ENCODE measurements at places on chromosomes 4 and X.

- no peak for DNase-seq
Measured at GRCh38 chrX:11580789-11581188, 84.9 kb downstream of the ARHGAP6 start.

DNA sequence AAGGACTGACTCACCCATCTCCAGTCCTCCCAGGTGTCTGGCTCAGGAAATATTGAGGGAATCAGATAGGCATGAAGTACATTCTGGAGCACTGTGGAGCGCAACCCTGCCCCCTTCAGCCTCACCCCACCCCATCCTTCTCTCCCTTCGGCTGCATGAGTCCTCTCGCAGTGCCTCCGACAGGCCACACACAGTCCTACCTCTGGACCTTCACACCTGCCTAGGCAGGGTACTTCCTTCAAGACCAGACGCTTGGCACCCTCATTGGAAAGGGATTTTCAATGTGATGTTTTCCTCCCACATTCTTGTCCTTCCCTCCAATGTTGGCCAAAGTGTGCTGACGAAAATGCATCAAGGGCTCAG is 26.8 kb upstream of the PPP2R2C start:
- no peak for DNase-seq

GRCh38 chrX:15336023-15336413 is 695 bp upstream of the PIGA start:
- peak; percentile 13 for DNase-seq

GRCh38 chr4:75722417-75722816 is 2.0 kb upstream of the USO1 start:
- no peak for DNase-seq

- DNase-seq, result no peak
Measured at GRCh38 chr4:107862658-107863057, 37.9 kb downstream of the SGMS2 start.

- DNase-seq, result peak; percentile 26
Measured at GRCh38 chr4:170875868-170876267, 786.1 kb upstream of the AADAT start.
